ENCODE measurements at places on chromosomes 3 and 15.
A peak's percentile ranks its signal among the peaks of the same experiment; 100 is the strongest.

DNA sequence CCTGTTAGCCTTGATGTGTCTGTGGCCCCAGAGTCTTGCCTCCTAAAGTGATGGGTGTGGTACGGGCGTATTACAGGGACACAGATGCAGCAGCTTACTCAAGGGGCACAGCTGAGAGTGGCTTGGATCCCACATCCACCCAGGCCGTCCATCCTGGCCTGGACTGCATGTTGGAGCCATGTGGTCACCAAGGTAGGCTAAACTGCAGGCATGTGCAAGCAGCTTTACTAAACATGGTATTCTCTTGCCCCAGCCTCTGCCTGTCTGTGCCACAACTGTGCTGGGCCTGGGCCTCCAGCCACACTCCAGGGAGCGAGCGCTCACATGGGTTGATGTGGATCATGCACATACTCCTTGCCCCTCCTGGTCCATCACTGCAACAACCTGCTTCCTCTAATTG, 6.1 kb upstream of the GPR62 start:
- DNase-seq: no peak

GRCh38 chr3:76054404-76054803, 269.1 kb upstream of the ZNF717 start:
- no peak for DNase-seq

DNA sequence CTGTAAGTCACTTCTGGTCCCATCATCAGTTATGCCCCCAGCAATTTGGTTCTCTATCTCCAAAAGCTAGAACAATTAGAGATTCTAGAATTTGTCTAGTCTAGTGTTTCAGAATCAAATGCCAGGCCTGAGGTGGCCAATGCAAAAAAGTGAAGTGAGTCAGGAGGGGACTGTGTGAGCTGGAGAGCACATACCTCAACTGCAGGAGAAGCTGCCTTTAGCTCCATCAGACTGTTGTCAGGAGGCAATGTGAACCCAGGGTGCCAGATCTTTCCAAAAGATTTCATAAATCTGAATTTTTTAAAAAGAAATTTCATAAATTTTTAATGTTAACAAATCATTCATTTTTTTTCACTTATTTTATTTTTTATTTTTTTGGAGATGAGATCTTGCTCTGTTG, 80.7 kb upstream of the EOMES start:
- DNase-seq: no peak

DNA sequence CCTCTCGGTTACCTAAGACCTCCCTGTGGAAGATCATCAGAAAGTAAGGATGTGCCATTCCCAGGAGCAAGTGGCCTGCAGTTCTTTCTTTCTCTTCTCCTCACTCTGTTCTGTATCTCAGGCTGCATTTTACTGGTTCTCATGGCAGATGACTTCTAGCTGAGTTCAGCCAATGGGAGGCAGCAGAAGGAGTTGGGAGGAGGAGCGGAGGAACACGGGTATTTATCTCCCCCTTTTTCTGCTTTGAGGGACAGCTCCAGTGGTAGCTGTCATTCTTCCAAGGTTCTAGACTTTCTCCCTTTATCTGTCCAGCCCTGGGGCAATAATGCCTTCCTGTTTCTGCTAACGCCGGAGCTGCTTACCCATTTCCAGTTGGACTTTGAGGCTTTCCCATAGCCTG, 339.9 kb downstream of the NR2F2 start:
- no peak for DNase-seq

DNA sequence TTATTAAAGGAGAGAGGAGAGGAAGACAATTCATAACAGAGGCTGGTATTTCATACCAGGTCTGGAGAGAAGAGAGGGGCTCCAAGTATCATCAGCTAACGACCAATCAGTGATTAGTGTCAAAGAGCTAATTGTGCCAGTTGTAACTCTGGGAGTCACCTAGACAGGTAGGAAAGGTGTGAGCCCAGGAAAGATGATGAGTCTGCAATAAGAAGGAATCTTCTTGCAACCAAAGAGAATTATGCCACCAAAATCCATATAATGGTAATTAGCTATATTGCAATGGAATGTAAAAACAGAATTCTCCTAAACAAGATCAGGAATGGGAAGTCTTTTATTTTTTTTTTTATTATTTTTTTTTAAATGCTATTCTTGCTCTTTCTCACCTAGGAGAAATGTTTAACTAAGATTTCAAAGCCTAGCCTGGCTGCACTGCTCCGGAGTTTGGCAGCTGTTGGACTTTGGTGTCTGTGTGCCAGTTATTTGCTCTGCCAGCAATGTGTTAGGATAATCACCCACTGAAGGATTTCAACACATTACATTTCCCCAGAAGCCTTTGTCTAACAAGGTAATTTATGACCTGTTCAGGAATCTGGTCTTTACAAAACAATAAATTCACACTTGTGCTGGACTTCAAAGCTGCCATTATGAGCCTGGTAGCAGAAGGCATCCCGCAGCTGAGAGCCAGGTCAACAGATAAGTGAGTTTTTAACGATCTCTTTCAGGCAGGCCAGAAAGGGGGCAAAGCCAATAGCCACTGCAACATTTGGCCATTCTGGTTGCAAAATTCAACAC, 89.4 kb downstream of the FOXB1 start:
- no peak for DNase-seq

DNA sequence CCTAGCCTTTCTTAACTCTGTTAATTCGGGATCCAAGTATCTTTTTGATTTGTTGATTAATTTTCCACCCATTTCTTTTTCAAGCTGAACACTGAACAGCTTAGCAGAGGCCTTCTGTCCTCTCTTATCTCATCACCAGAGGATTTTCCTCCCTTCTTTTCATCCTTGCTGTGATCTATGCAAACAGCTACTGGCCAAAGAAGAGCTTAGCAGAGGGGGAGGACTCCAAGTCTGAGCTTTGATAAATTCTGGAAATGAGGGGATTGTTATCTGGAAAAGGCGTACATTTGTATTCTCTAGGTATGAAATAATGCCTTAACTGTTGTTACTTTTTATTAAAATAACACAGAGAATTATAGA, 13.4 kb downstream of the DZIP3 start:
- DNase-seq: no peak

DNA sequence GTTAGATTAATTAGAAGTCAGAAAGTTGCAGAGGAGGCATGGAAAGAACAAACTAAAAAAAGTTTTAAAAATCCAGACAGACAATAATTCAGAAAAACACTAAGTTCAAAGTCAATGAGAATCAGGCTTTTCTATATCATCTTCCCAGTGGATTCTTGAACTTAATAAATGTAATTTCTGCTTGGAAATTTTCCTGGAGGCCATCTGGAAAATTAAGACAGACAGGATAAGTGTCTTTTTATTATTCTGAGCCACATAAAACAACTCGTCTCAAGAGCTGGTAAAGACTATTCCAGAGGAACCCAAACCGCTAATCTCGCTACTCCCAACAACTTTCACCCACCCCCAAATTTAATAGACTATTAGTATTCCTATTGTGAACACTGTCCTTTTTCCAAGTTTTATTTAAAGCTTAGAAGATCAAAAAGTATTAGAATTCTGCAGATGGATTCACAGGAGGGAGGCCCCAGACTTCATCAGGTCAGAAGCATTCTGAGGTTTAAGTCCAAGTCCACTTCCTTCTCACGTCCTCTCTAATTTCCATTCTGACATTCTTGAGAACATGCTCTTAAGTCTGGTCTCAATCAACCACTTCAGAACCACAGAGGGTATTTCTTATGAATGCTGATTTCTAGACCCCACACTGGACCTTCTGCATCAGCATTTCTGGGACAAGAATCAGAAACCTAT, 61.3 kb downstream of the ERC2 start:
- no peak for DNase-seq

GRCh38 chr15:33071451-33071850, 123.1 kb downstream of the FMN1 start:
- no peak for DNase-seq

GRCh38 chr3:163745204-163745603, 1333.1 kb downstream of the SI start:
- DNase-seq: no peak

DNA sequence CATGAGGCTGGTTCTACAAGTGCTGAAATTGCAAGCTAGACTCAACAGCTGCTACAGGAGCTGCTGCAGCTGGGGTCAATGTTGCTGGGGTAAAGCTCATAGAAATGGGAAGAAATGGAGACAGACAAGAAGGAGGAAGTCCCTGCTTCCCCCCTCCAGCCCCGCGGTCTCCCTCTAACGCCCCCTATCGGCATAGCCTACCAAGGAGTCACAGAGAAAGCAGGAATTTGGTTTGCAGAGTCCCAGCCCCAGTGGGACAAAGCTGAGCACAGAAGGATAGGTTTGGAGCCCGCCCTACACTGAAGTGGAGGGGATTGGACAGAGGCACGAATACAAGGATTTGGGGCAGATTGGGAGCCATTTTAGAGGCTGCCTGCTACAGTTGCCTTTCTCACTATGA, 176.9 kb upstream of the ANKRD28 start:
- no peak for DNase-seq

DNA sequence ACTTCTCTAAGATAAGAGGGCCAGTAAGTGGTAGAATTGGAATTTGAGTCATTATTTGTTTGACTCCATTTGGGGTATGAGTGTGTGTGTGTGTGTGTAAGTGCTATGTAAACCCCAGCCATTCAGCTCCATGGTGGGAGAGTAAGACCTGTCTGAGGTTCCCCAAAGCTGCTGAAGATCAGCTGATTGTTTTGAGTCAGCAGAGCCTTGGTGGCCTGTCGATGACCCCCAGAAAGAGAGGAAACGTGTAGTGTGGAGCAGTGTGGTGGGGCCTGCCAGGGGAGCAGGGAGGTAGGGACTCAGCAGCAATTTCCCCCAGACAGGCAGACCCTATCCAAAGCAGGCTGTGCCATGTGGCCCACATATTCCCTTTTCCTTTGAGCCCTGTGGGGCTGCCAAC, 5.3 kb downstream of the DVL3 start:
- peak; percentile 14 for DNase-seq

- DNase-seq: no peak
Measured at GRCh38 chr3:196440696-196441095, 8.5 kb upstream of the UBXN7 start.

- no peak for DNase-seq
Measured at GRCh38 chr3:183991403-183991802, 26.3 kb downstream of the ABCC5 start.

- DNase-seq: no peak
Measured at GRCh38 chr3:149619136-149619535, 38.7 kb downstream of the WWTR1 start.

- no peak for DNase-seq
Measured at GRCh38 chr3:184067573-184068055, 14.8 kb downstream of the HTR3C start.

- DNase-seq: no peak
Measured at GRCh38 chr15:65916664-65917406, 47.5 kb downstream of the RAB11A start.

DNA sequence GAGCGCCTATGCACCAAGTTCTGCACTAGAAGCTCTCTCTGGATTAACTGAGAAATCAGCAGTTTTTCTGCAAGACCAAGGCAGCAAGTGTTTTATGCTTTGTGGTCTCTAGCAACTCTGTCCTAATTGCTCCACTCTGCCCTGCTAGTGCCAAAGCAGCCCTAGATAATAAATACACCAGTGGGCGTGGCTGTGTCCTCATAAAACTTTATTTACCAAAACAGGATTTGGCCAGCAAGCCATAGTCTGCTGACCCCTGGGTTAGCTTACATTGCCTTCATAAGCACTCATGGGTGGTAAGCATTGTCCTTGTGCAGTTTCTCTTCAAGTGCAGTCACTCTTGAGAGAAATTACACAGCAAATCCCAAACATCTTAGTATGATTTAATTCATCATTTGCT, 30.7 kb upstream of the SLC24A5 start:
- no peak for DNase-seq

DNA sequence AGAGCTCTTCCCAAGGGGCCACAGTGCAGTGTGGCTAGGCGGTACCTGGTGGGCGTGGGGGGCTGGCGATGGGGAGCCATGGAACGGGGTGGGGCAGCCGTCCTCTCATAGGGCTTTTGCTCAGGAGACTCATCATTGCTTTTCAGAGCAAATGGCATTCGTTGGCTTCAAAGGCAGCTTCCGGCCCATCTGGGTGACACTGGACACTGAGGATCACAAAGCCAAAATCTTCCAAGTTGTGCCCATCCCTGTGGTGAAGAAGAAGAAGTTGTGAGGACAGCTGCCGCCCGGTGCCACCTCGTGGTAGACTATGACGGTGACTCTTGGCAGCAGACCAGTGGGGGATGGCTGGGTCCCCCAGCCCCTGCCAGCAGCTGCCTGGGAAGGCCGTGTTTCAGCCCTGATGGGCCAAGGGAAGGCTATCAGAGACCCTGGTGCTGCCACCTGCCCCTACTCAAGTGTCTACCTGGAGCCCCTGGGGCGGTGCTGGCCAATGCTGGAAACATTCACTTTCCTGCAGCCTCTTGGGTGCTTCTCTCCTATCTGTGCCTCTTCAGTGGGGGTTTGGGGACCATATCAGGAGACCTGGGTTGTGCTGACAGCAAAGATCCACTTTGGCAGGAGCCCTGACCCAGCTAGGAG, 40.8 kb downstream of the MESD start:
- DNase-seq: no peak

DNA sequence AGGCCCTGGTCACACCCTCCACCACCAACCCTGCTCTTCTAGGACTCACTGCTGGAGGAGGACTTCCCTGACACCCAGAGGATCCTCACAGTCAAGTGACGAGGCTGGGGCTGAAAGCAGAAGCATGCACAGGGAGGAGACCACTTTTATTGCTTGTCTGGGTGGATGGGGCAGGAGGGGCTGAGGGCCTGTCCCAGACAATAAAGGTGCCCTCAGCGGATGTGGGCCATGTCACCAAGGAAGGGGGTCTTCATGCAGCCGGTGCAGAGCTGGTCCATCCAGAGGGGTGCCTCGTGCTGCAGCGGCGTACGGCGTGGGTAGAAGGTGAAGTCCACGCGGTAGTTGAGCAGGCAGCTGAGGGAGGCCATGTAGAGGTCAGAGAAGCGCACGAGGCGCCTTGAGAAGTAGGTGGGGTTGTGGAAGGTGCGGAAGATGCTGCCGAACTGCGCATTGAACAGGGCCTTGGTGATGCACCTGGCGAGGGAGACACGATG, 9.4 kb downstream of the NT5DC2 start:
- DNase-seq: no peak

DNA sequence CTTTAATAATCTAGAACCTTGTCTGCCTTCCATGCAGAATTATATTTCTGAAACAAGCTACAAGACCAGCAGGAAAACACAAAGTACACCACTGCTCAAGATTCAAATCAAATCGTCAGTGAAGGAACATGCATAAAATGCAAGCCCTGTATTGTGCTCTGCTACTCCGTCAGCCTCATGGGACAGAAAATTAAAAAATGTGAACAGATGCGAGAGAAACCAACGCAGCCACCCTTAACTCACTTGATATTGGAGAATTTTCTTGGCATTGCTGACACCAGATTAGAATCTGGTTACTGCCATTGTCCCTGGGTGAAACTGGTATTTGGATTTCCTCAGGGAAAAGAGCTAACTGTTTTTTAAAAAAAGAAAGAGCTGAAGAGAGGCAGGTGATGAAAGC, 23.6 kb downstream of the ANXA2 start:
- DNase-seq: no peak

Measured in KG1 (cell line).